Type B pancreatic cell (in vitro differentiated cells): ENCODE measurements at places on chromosomes 2 and 18. TPM values are rescaled to one million over a fixed set of nuclear protein-coding genes. Genes with fewer than 3 reads are reported as not detected.

- no peak overlapping the region for H3K4me3 ChIP-seq
- no peaks in the 10 kb centered on the region for H3K27me3 ChIP-seq
- no peak for DNase-seq
- no peak overlapping the region for H3K27ac ChIP-seq
- H3K36me3 ChIP-seq, result no peaks in the 10 kb centered on the region
Observed at GRCh38 chr2:163213661-163214081, 375.1 kb upstream of the KCNH7 start.

- no peak overlapping the region for H3K27ac ChIP-seq
- H3K36me3 ChIP-seq, result no peaks in the 10 kb centered on the region
Observed at GRCh38 chr2:138329591-138329990, 172.0 kb upstream of the SPOPL start.

GRCh38 chr2:161141033-161141432, 19.2 kb upstream of the TANK start:
- peaks cover 9% of the 10 kb centered on the region for H3K4me1 ChIP-seq
- H3K36me3 ChIP-seq, result no peaks in the 10 kb centered on the region
- no peak for DNase-seq
- H3K27ac ChIP-seq, result no peak overlapping the region

The KIAA2012 gene
- total RNA-seq, result 0.12 and 1.3 TPM in 2 replicates

The SP110 gene
- 8.6 and 15.4 TPM in 2 replicates for total RNA-seq

- peaks cover 45% of the 10 kb centered on the region for H3K4me1 ChIP-seq
- peaks cover 47% of the 10 kb centered on the region for H3K36me3 ChIP-seq
- H3K27me3 ChIP-seq, result no peaks in the 10 kb centered on the region
- H3K4me3 ChIP-seq, result no peak overlapping the region
Observed at GRCh38 chr2:54597153-54597848, 126.2 kb upstream of the EML6 start.

The PER2 gene
- total RNA-seq, result 14.0 and 15.5 TPM in 2 replicates

The TNFAIP6 gene
- 0.87 TPM in 1 of 2 replicates, not detected in the other for total RNA-seq

The KCNG3 gene
- total RNA-seq, result 0.65 and 0.88 TPM in 2 replicates

- H3K27me3 ChIP-seq, result no peaks in the 10 kb centered on the region
- H3K4me3 ChIP-seq, result no peak overlapping the region
- H3K36me3 ChIP-seq, result peaks cover 43% of the 10 kb centered on the region
- no peak overlapping the region for H3K27ac ChIP-seq
- H3K4me1 ChIP-seq, result peaks cover 21% of the 10 kb centered on the region
Observed at GRCh38 chr2:69168950-69169654, 156.1 kb downstream of the ANTXR1 start.

DNA sequence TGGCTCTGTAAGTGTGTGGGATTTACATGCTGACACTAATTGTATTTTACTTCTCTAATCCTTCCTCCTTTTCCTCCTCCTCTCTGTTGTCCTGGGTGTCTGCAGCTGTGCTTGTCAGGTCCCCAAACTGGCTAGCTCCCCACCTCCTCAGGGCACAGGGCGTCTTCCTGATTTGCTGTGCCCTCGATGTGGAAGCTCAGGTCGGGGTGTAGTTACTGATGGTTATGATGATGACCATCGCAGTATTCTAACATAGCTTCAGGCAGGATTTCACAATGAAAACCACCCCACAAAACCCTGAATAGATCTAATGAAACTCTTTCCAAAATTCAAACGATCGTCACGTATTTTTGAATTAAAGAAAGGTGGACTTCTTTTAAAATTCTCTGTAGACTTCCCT, 428.4 kb downstream of the TGIF1 start:
- H3K4me1 ChIP-seq, result peaks cover 8% of the 10 kb centered on the region
- H3K4me3 ChIP-seq, result no peak overlapping the region
- no peaks in the 10 kb centered on the region for H3K36me3 ChIP-seq
- no peak overlapping the region for H3K27ac ChIP-seq

DNA sequence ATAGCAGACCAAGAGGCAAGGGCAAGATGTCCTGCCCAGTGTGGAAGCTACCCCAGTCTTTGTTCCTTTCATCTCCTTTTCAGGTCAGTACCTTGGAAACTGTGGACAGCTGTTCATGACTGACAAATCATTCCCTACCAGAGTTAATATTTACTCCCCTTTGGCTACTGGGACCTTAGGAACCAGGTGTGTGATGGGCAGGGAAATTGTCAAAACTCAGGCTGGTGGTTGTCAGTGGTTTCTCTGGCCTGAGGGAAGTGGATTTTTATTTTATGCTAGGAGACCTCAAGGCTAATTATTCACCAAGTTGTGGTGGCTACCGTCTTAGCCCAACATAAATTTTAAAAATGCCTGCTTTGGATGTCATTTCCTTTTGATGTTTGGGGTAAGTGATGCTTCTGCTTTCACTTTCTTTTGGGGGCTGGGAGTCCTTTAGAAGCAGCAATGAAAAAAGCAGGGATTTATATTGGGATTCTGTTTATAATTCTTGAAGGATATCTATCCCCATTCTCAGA, 119.3 kb downstream of the SETBP1 start:
- H3K4me3 ChIP-seq, result no peak overlapping the region
- peaks cover 26% of the 10 kb centered on the region for H3K36me3 ChIP-seq
- no peak overlapping the region for H3K27ac ChIP-seq
- H3K4me1 ChIP-seq, result peaks cover 53% of the 10 kb centered on the region
- H3K27me3 ChIP-seq, result no peaks in the 10 kb centered on the region
- no peak for DNase-seq
